Esophagus muscularis mucosa (tissue), 4 donors: ENCODE measurements at places on chromosomes 6 and 20. TPM values are rescaled to one million over a fixed set of nuclear protein-coding genes. Genes with fewer than 3 reads are reported as not detected.

The ALDH5A1 gene
- total RNA-seq, result 2.5 TPM

The BMP2 gene
- 7.6 TPM for total RNA-seq

DNA sequence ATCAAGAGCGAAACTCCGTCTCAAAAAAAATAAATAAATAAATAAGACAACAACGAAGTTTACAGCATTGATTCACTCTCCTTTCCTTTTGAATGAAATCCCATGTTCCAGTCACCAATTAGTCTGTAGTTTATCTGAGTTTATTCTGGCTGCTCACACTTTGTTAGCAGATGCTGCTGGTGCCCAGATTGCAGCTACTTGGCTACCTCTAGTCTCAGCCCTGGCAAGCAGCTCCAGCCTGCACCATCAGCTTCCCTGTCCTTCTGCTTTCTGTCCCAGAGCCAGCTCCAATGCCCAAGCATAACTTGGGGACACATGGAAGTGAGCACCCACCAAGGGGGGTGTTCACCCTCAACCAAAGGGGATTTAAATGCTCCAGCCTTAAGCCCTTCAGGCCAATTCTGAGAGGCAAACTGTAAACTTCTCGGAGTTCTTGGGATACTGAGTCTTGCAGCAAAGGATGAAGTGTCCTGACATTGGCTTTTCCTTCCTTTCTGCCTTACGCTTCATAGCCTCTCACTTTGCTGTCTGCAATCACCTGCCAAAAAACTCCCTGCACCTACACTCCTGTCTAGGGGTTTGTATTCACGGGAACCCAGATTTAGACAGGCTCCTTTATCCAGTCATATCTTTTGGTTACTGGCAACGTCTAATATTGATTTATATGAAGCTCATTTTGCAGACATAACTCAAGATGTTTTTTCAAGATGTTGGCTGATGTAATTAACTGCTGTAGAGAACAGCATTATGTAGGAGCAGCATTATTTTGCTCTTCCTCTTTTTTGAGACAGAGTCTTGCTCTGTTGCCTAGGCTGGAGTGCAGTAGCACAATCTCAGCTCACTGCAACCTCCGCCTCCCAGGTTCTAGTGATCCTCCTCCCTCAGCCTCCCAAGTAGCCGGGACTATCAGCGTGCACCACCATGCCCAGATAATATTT, 9.8 kb upstream of the TASP1 start:
- no peaks in the 10 kb centered on the region for H3K27me3 ChIP-seq
- peak overlapping the region; percentile 50 for H3K27ac ChIP-seq
- peaks cover 25% of the 10 kb centered on the region for H3K4me1 ChIP-seq
- no peaks in the 10 kb centered on the region for H3K36me3 ChIP-seq
- H3K4me3 ChIP-seq, result no peak overlapping the region
- DNase-seq, result no peak

The TP53TG5 gene
- total RNA-seq, result 2.1 TPM

- H3K27ac ChIP-seq, result no peak overlapping the region
- DNase-seq, result no peak
- no peaks in the 10 kb centered on the region for H3K4me1 ChIP-seq
- H3K27me3 ChIP-seq, result no peaks in the 10 kb centered on the region
- H3K4me3 ChIP-seq, result no peak overlapping the region
These were observed 13.6 kb upstream of the GDAP1L1 start for GRCh38 chr20:44233436-44234016.

The GINS1 gene
- 0.42 TPM for total RNA-seq

- no peak overlapping the region for H3K27ac ChIP-seq
- no peaks in the 10 kb centered on the region for H3K27me3 ChIP-seq
- H3K4me1 ChIP-seq, result peaks cover 13% of the 10 kb centered on the region
- no peak for DNase-seq
These were observed 104.9 kb downstream of the SESN1 start for GRCh38 chr6:108989700-108990099.

The TMC2 gene
- 0.34 TPM for total RNA-seq

GRCh38 chr20:49831022-49831769, 18.6 kb downstream of the SLC9A8 start:
- no peak overlapping the region for H3K4me3 ChIP-seq
- H3K4me1 ChIP-seq, result peaks cover 12% of the 10 kb centered on the region
- no peak overlapping the region for H3K27ac ChIP-seq
- H3K36me3 ChIP-seq, result peaks cover 9% of the 10 kb centered on the region
- no peaks in the 10 kb centered on the region for H3K27me3 ChIP-seq
- no peak for DNase-seq

The PRDM13 gene
- total RNA-seq, result not detected

DNA sequence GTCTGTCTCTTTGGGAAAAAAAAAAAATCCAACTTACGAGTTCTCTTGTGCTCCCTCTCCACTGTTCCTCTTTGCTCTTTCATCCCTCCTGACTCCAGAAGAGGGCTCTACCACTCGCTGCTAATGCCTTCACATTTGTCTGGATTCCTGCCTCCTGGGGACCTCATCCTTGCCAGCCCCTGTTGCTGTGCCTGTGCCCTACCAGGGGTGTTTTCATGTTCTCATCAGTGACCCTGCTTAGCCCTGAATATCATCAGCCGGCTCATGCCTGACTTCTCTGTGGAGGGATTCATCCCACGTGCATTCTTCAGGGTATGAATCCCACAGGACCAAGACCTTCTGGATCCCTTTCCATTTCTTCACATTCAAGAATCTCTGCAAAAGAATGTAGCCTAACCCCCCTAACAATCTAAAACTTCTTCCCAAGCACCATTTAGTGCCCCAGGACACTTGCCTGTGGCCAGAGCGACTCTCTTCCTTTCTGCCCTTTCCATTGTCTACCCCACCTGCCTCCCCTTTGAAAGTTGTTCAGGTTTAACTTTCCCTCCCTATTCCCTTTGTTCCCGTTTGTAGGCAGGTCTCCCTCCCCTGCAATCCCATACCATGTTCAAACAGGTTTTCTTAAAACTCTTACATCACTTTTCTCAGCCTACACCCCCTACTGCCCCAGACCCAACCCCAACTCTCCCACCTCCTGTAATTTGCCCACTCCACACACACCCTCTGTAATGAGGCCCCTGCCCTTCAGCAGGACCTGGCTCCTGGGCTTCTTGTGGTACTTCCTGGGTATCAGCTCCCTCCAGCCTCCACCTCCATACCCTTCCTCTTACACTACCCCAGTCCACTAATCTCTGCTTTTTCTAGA, 50.2 kb downstream of the RREB1 start:
- peaks cover 73% of the 10 kb centered on the region for H3K4me1 ChIP-seq
- H3K4me3 ChIP-seq, result no peak overlapping the region
- no peaks in the 10 kb centered on the region for H3K36me3 ChIP-seq
- no peaks in the 10 kb centered on the region for H3K27me3 ChIP-seq
- DNase-seq, result no peak

DNA sequence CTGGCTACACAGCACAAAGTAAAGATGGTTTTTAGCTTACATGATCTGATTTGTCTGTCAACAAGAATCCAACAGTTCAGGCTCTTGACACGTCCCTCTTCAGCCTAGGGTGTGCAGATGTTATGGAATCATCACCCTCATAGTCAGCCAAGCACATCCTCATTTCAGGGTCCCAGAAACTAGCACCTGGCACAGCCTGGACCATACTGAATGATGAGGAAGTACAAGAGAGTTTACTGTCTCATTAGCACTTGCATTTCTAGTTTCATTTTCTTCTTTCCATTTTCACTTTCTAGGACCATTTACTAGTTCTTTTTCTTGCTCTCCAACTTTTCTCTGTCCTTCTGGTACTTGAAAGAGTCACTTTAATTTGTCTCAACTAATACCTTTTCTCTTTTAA, 6.5 kb downstream of the RIPOR2 start:
- H3K27ac ChIP-seq, result no peak overlapping the region
- H3K4me3 ChIP-seq, result no peak overlapping the region

- H3K27me3 ChIP-seq, result no peaks in the 10 kb centered on the region
- H3K27ac ChIP-seq, result no peak overlapping the region
- no peak overlapping the region for H3K4me3 ChIP-seq
- no peaks in the 10 kb centered on the region for H3K4me1 ChIP-seq
- DNase-seq, result no peak
These were observed 299.8 kb downstream of the CD83 start for GRCh38 chr6:14417377-14417776.

The ZNF335 gene
- total RNA-seq, result 16.8 TPM
